ENCODE measurements at places on chromosomes 2 and 18.

DNA sequence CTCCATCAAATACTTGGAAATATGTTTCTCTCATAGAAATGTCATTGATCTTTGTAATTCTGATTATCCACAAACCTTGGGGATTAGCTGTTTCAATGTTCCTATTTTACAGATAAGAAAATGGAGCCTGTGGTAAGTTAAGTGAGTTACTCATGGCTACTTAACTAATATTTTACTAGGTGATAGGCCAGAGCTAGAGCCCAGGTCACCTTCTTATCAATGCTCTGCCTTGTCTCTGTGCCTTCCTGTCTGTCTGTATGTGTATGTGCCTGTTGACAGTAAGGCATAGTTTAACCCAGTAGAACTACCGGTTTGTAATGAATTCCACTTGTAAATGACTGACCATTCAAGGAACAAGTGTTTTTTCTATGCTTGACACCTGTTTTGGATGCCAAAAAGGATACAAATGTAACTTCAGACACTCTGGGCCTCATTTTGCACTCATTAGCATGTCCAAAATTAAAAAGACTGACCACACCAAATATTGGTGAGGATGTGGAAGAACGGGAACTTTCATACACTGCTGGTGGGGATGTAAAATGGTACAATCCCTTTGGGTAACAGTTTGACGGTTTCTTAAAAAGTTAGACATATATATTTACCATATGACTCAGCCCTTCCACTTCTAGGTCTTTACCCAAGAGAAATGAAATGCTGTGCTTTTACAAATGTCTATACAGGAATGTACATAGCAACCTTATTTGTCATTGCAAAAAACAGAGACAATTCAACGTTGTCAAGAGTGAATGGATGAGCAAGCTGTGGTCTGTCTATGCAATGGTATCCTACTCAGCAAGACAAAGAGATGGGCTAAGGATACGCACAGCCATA is 19.6 kb upstream of the IL1A start:
- no peak for DNase-seq

DNA sequence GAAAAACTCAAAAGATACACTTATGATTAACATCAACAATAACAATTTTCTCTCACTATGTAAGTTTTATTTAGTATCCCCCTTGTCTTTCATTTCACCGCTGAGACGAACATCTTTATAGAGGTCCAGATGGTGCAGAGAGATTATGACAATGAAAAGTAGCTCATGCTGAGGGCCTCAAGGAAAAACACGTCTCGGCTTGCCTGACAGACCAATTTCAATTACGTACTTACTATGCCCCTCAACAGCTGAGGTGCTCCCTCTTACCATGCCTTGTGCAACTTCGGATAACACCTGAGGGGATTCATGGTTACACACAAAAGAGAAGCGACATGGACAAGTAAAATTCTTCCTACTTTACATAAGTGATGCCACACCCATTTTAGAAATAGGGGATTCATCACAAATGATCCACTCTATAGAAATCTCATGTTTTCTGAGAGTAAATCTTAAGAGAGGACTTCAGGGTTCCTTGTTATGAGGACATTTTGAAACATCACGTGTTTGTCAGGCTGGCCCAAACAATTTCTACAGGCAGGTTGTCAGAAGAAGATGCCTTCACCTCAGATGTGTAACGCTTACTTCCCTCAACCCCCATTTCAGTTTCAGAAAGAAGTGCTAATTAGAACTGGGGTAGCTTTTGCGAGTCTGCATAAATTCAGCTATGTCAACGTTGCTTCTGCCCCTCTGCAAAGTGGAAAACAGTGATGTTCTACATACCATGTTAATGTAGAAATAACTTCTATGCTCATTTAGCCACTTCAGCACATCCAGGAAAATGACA is 191.4 kb downstream of the NRXN1 start:
- no peak for DNase-seq

DNA sequence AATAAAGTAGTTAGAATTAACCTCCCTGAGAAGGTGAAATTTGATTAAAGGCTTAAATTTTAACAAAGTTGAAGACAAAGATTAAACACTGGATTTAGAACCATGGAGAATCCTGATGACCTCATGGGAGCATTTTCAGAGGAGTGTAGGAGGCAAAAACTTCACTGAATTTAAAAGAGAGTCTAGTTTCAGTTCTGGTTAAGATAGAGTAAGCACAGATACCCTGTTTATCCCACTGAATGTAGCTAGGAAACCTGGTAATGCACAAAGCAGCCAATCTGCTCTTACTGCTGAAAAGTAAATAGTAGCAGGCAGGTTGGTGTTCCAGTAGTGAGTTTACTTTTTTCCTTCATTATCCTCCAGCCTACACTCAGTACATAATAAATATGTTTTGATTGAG is 654.9 kb upstream of the SYT4 start:
- no peak for DNase-seq

- no peak for DNase-seq
Observed at GRCh38 chr18:5288517-5288935, 7.0 kb downstream of the ZBTB14 start.

GRCh38 chr2:164910101-164910899 is 45.0 kb downstream of the SLC38A11 start:
- DNase-seq, result peak; percentile 90

DNA sequence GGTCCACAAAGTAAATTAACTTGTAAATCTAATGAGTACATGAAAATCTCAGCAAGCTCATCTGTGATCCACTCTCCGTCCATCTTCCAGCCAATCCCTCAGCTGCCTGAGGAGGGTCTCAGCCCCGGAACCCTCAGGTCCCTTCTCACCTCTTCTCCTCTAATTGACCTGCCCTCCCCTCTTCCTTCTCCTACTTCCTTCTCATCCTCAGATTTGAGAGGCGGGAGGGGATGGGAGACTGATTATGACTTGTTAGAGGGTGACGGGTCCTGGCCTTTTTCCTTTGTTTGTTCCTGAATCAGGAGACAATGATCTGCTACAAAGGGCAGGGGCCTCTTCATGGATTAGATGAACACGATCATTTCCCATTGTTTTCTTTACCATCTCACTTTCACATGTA is 80.1 kb downstream of the CYBRD1 start:
- no peak for DNase-seq

- DNase-seq, result peak; percentile 16
Observed at GRCh38 chr18:58671632-58672564, 633 bp downstream of the MALT1 start.

- no peak for DNase-seq
Observed at GRCh38 chr2:152867397-152867796, 149.0 kb downstream of the ARL6IP6 start.

DNA sequence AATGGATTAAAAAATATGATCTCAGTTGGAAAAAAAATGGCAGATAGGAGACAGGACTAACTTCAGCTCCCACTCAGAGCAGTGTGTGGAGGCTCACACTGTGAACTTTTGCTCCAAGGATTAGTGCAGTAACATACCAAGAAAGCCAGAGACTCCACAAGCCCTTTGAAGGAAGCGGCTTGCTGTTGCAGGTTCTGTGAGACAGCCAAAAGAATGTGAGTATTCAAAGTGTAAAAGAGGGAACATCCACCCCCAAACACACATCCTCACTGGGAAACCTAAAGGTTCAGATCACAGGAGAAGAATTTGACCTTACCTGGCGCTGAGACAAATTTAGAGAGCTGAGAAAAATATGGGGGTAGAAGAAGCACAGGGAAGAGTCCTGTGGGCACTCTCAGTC is 77.5 kb downstream of the FAM171B start:
- DNase-seq, result no peak

DNA sequence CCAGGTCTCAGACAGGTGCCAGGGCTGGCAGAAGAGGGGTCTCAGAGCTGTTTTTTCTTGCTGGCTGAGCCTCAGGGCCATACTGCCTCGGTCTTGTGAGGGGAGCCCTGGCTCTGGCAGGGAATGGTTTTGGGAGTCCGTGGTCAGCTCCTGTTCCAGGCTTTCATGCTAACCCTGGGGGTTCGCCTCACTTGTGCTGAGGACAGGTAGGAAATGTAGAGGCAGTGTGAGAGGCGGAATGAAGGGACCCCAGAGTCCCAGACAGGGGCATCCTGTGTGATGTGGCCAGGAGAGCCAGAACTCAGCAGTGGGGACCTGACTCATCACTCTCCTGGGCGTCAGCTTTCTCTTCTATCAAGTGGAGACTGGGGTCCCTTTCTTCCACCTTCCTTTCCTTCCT is 5.7 kb upstream of the CELF4 start:
- DNase-seq, result no peak

GRCh38 chr18:77091366-77091765 is 41.2 kb downstream of the MBP start:
- no peak for DNase-seq

GRCh38 chr18:6878556-6879297 is 149.2 kb downstream of the ARHGAP28 start:
- DNase-seq, result no peak

- DNase-seq, result no peak
Observed at GRCh38 chr2:97908208-97908676, 87.5 kb downstream of the TMEM131 start.

DNA sequence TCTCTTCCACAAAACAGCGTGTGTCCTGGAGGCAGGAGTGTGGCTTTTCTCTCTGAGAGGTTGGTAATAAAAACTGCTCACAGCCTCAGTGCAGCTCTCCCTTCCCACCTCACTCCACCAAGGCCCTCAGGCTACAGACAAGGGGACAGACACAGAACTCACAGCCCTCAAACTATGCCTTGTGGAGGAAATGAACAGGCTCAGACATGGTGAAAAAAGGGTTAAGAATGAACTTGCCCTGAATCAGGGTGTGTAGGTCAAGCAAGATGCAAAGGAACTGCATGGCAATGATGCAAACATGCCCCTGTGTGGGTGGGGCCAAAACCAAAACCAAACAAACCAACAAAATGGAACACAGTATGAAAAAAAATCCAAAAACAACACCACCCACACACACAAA is 125.8 kb downstream of the GALNT14 start:
- no peak for DNase-seq

DNA sequence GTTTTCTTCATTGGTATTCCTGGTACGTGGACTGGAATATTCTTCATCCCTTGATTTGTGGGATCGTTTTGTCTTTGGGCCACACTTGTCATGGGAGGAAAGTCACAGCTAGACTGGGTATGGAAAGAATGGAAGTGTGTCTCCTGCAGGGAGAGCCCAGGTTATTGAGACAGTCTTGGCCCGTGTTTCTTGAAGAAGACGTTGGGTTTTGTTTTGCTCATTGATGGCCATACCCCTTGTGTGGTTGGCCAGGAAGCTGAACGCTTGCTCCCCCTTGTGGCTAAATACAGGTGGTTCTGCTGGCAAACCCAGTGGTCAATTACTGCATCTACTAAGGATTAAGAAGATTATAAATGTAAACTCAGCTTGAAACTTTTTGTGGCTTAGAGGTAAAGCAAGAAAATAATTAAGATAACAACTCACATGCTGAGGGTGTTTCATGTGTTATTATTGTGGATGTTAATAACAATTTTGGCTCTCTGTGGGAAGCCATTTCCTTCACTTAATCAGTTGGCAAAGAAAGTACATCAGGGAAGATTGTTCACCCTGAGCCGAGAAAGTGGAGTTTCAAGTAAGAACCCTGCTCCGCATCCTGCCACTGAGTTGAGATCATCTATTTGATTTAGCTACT is 91.8 kb downstream of the NEDD4L start:
- peak; percentile 86 for DNase-seq

- DNase-seq, result no peak
Observed at GRCh38 chr2:40213619-40214018, 238.3 kb downstream of the SLC8A1 start.
